Retina (tissue), 1 donor: ENCODE measurements at places on chromosomes 4 and X.

DNA sequence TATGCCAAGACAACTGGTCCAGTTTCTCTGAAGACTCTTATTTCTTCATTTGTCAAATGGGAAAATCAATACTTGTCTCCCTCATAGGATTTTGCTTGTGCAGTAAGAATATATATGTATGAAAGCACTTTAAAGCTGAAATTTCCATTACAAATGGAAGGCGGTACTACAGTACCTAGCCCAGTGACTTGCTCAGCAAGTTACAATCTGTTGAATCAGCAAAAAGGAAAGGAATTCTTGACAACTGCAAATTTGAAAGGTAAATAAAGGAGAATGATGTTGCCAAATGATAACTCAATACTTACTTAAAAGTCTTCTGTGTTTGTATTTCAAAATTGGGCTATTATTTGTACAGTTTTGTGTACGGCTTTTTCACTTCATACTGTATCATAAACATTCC lies 71.1 kb downstream of the PKD2 start:
- no peak for DNase-seq

DNA sequence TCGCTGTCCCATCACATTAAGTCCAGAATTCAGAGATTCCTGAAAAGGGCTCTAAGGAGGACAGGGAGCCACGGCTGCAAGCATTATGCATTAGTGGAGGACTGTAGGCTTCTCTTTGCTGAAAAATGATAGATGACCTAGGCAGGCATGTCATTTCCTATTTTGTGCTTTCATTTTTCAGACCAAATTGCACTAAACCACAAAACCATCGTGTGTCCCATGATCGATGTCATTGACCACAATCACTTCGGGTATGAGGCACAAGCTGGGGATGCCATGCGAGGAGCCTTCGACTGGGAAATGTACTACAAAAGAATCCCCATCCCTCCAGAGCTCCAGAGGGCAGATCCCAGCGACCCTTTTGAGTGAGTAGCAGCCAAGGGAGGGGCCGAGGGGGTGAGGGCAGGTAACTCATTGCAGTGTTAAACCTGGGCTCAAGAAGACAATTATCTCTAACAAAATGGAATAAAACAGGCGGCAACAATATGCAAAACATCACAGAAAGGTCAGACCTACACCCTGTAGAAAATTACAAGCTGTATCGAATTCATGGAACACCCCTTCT lies 355.2 kb upstream of the GALNT7 start:
- peak; percentile 71 for DNase-seq

DNA sequence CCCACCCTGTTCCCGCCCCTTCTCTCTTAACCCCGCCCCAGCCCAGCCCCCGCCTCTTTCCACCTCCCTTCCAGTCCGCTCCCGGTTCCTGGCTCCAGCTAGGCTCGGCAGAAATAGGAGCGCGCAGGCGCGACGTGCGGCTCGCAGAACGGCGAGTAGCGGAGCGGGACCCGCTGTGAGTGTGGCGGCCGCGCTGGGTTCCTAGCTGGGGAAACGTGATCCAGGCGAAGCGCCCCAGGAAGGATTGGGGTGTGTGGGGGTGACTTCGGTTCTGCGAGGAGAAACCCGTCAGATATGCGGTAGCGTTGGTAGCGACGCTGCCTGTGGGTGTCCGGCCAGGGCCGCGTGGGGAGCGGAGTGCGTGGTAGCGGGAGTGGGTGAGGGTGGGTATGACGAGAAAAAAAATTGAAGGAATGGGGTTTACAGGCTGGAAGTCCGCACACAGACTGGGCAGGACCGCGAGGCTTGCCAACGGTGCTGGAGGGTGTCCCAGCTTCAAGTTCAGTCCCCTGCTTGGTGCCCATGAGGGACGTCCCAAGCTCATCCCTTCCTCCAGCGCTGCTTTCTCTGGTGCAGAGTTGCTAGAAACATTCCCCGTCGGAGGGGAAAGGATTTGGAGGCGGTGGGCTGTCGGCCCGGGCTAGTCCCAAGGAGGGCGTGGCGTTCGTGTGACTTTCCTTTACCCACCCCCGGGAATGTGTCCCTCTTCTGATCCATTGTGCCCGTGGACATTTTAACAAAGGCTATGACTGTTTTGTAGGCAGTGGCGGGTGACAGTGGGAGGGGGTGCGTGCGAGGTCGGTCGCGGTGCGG lies at the start of gene PRRG1:
Gene PRRG1, plus strand, starts transcription at position 144 of the 813 bp plus-strand sequence. CDS start 56,886 bp downstream, outside the sequence.
- DNase-seq = peak; percentile 85

DNA sequence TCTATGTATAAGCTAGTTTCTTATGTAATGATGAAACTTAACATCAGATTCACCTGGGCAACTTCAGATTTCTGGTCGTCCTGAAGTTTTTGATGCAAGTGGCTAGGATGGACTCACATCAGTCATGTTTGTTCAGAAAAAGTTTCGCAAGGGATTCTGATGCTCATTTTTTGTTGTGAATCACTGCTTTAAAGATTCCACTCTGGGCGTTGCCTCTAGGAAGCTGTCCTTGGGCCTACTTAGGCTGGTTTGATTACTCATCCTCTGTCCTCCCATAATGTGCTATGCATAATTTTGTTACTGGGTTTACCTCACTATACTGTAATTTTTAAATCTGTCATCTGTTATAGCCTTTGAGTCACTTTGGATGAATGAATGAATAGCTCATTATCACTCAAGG lies 30.8 kb downstream of the HERC3 start:
- DNase-seq = no peak

- DNase-seq = no peak
Observed at GRCh38 chr4:41883988-41884734, 51.1 kb upstream of the TMEM33 start.

GRCh38 chr4:114563536-114564315 lies 34.9 kb upstream of the UGT8 start:
- no peak for DNase-seq
